ENCODE measurements at places on chromosomes 11 and 22.

DNA sequence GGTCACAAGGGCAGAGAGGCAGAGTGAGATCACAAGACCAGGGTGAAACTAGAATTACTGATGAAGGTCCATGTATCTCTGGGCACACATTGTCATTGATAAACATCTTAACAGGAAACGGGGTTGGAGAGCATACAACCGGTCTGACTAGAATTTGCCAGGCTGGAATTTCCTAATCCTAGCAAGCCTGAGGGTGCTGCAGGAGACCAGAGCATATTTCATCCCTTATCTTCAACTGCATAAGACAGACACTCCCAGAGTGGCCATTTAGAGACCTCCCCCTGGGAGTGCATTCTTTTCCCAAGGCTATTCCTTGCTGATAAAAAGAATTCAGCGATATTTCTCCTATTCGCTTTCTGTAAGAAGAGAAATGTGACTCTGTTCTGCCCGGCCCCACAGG is 84.6 kb upstream of the IZUMO1R start:
- no peak for DNase-seq

GRCh38 chr11:17588166-17588565 is 41.1 kb downstream of the OTOG start:
- DNase-seq = peak; percentile 4

GRCh38 chr22:34880662-34881061 is 185.3 kb upstream of the ISX start:
- no peak for DNase-seq

- DNase-seq = no peak
Measured at GRCh38 chr11:1819074-1819473, 15.7 kb upstream of the SYT8 start.

All from dorsolateral prefrontal cortex (tissue), 122 donors.